ENCODE measurements at places on chromosomes 4 and X.

DNA sequence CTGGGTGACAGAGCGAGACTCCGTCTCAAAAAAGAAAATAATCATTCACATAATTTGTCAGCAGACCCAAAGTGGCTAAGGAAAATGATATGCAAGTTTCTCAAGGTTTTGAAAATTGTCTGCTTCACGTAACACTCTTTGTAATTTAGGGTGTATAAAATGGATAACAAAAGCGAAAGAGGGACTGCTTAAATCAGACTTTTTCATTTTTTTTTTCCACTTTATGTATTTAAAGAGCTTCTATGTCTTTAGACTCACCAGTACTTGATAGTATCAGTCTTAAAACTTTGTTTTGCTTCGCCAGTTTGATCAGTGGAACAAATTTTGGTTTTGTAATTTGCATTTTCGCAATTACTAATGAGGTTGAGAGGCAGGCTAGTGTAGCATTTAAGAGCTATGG is 34.6 kb downstream of the USP9X start:
- no peak for DNase-seq

DNA sequence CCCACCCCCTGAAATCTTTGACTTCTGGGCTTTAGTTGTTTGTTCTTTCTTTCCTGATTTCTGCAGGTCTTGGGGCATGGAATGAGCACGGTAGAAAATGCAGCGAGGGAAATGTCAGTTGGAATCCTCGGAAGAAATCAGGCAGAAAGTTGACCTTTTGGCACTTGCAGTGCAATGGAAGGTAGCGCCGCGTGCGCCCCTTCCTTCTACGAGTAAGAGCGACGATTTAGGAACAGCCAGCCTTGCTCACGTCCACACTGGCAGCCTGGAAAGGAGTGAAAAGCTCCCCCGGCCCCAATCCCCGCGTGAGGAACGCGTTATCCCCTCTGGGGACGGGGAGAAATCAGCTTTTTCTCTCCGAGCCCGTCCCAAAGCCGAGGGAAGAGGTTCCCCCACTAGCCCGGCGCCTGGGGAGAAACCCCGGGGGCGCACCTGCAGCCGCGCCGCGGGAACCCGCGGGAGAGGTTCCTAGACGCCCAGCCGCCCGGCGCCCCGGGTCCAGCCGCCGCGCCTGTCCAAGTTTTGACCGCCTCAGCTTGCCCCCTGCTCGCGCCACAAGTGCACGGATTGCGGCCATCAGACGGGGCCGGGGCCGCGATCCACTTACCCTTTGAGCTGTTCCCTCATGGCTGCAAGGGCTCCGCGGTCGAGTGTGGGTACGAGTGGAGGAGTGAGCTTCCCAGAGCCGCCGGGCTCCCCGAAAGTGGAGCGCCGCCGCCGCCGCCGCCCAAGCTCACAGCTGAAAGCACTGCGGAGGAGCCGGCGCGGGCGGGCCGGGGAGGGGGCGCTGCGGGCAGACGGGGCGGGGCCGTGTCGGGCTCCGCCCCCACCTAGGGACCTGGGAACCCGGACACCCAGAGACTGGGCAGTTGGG is 194.6 kb upstream of the FTHL17 start:
- peak; percentile 83 for DNase-seq

DNA sequence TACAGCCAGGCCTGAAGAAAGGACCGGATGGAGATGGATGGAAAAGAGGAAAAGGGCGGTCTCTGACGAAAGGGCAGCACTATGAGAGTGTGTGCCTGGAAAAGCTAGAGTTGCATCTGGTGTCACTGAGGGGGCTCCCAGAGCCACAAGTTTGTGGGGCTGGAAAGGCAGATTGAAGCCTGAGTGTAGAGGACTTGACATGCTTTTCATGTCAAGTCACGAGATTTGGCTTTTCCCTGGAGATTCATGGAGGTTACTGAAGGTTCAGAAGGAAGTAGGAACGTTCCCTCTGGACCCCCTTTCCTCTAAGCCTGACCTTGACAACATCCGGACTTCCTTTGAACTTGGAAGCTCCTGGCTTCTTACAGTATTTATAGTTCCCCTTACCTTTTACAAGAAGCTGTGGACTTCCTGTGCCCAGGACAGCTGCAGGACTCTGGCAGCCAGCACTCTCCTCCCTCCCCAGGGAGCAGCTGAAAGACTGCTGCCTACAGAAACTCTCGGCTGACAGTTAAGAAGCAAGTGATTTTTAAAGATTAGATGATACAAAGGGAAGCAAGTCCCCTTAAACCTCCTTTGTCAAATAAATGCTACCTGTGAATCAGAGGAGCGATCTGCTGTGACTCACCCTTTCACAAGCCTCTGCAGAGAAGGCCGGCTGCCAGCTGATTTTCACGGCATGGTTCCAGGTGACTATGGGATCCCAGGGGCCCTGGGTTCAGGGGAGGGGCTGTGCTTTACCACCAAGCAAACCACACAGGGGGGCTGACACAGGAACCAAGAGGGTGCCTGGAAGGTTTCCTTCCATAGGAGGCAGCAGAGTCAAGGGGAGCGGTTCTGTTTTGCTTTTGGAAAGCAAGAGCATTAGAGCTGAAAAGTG is 72.9 kb upstream of the STIM2 start:
- no peak for DNase-seq

DNA sequence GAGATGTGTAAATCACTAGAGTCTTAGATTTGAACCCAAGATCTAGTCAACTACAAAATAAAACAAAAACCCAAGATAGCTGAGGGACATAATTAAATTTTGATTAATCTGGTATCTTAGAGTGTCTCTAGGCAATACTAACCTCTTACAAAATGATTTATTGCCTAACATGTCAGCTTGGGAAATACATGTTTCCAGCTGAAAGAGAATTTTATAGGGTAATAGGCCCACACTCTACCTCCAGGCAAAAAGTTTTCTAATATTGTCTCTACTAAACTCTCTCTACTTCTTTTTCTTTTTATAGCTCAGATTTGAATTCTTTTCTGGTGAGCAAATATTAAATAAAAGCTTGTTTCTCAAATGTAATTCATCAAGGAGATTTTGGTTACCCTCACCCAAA is 263.2 kb downstream of the IL15 start:
- DNase-seq = no peak

DNA sequence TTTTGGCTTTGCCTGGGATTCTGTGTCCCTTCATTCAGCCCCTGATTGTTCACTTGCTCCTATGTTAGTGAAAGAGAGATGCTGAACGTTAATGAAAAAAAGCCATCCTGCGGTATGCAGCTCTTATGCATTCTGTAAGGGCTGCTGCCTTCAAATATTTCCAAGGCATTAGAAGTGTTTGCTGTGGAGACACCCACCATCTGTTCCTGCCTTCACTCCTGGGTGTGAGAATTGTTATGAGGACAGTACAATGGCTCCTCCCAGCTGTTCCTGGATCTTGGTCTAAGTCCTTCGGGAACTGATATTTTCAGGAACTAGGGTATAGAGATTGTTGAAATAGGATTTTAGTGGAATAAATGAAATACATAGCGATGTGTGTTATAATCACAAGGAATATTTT is 427.1 kb upstream of the FAM47C start:
- DNase-seq = no peak

GRCh38 chr4:6298035-6298434 is 28.4 kb downstream of the WFS1 start:
- no peak for DNase-seq

DNA sequence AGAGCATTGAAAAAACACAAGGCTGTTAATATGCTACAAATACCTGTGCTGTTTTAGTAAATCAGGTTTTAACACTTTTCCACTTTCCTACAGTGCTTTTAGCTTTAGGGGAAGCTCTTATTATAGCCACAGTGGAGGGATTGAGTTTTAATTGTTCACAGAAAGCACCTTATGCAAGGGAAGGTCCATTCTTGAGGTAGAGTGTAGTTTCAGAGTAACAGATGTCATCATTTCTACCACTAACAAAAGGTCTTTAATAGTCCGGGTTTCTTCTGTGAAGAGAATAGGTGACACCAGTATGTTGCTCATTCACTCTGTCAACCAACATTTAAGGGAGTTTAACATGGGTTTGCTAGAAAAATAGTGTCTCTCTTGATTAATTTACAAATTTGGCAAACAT is 104.4 kb downstream of the STIM2 start:
- no peak for DNase-seq

DNA sequence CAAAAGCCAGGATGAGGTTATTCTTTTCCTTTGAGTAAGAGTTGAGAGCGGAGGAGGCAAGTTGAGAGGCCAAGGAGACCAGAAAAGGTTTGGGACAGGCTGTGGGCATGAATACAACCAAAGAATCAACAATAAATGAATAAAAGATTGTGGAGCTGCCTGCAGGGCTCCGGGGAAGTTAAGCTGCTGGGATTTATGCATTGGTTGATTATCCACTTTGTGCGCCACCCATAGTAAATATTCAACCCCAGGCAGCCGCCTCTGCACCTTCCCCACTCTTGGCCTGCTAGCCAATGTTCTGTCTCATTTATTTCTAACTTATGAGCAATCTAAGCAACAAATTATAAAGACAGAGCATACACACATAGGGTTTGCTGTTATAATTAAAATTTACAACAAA is 28.2 kb upstream of the IGSF1 start:
- DNase-seq = no peak

- no peak for DNase-seq
Observed at GRCh38 chr4:158826057-158826456, 57.2 kb downstream of the FNIP2 start.

DNA sequence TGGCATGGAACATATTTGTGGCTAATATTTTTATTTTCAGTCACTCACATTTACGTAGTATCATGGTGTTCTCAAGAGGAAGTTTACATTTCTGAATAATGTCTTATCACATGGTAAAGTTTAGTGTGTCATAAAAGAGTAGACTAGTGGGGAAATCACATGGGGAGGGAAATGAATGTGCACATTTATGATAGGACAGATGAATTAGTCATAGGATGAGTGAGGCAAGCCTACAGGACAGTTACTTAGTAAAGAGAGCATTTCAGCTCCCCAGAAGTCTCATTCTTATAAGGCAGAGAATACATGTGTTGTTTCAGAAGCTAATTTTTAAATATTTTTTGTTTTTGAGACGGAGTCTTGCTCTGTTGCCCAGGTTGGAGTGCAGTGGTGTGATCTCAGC is 6.2 kb downstream of the GK start:
- DNase-seq = no peak

DNA sequence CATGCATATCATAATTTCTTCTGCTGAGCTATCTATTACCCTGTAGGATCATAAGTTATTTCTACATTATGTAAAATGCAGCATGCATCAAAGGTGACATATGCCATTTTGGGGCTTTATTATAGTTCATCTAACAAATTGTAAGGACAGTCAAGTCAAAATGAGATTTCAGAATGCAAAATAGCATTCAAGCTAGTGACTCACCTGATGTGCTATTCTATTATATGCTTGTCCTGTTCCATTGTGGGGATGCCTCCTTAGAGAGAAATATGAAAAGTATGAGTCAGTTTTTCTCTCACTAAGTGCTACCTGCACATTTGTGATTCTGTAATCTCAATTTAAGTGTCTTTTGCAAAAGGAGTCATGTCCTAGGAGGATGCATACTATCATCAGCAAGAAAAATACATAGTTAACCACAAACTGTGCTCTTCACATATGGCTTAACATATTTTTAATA is 647.0 kb upstream of the PCDH10 start:
- DNase-seq = no peak

GRCh38 chr4:108762559-108763225 is at the start of gene ETNPPL:
ETNPPL (minus strand) TSS chr4:108763053; CDS start chr4:108762898, 155 bp downstream.
- DNase-seq = peak; percentile 71

DNA sequence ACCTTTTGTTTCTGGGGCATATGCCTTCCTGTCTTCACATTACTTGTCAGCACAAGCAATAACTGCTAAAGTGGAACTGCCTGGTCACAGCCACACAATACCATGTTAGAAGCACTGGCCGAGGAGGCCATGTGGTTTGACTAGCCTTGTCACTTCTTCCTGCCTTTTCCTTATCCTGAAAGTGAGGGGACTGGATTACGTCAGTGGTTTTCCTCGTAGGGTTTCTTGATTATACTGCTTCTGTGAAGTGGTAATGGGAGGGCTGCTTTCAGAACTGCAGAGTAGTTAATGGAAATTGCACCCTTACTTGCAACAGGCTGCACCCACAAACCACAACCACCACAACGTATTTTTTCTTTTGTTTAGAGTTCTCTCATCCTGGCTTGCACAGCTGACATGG is 26.6 kb downstream of the ZRSR2 start:
- DNase-seq = no peak

DNA sequence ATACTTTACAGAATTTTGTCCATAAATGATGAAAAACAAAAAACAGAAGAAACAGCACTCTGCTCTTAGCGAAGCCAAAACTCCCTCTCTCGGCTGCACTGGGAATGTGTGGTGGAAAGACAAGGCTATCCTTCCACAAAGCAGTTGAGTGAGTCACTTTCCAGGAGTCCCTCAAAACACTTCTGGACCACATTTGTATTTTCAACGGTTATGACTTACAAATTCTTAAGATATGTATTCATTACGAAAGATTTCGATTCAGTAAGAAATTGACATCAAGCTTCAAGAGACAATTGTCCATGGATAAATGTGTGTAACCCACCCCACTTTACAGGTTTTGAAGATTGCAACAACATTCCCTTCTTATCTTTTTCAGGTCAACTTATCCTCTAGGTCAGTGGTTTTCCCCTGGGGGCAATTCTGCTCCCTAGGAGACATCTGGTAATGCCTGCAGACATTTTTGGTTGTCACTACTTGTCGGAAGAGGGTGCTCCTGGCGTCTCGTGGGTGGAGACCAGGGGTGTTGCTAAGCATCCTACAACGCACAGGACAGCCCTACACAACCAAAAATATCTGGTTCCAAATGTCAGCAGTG is 66.7 kb upstream of the MTNR1A start:
- DNase-seq = no peak

DNA sequence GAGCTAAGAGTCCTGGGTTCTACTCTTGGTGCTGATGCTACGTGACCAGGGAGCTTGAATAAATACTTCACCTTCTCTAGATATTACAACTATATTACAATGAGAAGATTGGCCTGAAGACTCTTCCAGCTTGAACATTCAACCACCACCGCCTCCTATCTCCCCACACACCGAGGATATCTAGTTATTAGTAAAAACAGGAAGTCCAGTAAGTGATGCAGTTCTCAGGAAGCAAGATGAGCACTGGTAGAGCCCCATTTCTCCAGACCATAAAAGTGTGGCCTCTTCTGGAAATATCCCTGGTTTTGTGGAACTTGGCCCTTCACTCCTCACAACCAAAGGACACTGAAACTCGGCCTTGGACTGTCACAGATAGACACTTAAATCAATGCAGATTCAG is 18.5 kb downstream of the PJA1 start:
- no peak for DNase-seq

DNA sequence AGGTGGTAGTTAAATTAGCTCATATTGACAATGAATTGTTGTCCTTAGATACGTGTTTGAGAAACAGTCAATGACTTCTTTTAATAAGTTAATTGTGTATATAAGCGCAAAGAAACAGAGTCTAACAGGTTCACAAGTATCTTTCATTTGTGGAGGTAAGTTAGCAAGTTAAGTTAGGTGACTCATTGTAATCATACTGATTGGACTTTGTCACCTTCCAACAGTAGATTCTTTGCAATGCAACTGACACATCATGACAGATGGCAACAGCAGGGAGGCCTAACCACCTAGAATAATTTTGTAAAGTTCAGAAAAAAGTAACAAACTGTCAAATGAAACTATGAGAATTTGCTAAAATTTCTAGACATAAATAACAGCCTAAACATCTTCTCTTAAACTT is 207.6 kb upstream of the PITX2 start:
- no peak for DNase-seq
